ENCODE measurements at places on chromosomes 12 and 14.

- DNase-seq: no peak
Measured at GRCh38 chr12:1594006-1594260, 448 bp downstream of the FBXL14 start.

DNA sequence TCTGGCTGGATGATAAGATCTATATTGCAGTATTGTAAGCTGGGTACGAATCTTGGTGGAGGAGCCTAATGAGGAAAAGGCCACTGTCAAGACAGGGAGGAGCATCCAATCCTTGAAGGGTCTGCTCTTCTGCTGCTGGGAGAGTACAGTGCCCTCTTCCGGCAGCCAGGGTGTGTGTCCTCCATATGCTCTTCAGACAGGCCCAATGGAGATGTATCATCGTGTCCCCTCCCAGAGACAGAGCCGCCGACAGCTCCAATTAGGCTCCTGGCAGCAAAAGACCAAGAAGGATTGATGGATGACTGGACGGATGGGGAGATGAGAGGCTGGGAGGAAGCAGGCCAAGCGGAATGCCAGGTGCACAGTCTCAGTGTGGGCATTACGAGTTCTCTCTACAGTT, 51.6 kb upstream of the PIWIL1 start:
- DNase-seq: no peak

DNA sequence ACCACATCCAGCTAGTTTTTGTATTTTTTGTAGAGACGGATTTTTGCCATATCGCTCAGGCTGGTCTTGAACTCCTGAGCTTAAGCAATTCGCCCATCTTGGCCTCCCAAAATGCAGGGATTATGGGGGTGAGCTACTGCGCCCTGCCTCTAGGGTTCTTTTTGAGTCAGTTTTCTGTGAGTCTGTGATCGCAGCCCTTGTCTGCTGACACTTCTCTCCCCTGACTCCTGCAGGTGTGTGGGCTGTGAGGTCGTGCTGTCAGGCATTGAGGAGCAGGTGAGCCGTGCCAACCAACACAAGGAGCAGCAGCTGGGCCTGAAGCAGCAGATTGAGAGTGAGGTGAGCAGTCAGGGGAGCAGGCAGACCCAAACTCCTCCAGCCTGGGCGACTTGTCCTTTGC, 6.3 kb downstream of the COPS7A start:
- DNase-seq: no peak

- no peak for DNase-seq
Measured at GRCh38 chr14:77620222-77620870, 3.9 kb upstream of the SPTLC2 start.
